ENCODE measurements at places on chromosomes 6 and 20. TPM values are rescaled to one million over a fixed set of nuclear protein-coding genes. Genes with fewer than 3 reads are reported as not detected.

The XKR7 gene
- polyA plus RNA-seq: 0.12 TPM

The ORC3 gene
- 29.6 TPM for polyA plus RNA-seq

- no peak for DNase-seq
These were observed 159.6 kb downstream of the MTHFD1L start for GRCh38 chr6:151025076-151025475.

GRCh38 chr20:35551503-35551902, 9.6 kb downstream of the ERGIC3 start:
- no peak for DNase-seq

GRCh38 chr6:35687658-35688604, 784 bp downstream of the FKBP5 start:
- peak; percentile 46 for DNase-seq

DNA sequence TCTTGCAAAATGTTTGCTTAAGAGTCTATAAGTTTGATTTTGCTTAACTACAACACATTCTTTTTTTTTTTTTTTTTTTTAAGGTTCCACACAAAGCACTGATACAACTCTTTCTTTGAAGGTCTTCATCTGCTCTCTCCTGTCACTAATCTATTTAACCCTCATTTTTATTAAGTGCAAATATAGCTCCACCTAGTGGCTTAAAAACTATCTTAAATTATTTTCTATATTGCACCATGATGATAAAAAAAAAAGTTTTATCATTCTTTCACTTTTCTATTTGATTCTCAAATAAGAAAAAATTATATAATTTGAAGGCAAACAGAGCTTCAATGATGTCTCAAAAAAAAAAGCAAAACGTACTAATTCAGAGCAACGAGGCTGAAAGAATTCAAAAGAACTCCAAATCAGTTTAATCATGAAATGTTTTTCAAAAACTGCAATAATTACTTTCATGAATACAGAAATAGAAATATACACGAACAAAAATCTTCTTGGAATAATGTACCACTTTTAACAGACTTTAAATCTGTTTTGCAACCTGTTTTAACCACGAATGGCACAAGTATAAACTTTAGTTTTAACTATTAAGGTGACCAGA, 12.8 kb downstream of the ESF1 start:
- no peak for DNase-seq
